ENCODE measurements at places on chromosomes 4 and X.

- DNase-seq = no peak
Observed at GRCh38 chr4:69224891-69225290, 10.3 kb upstream of the UGT2B11 start.

GRCh38 chr4:6873291-6873690 lies 36.3 kb upstream of the TBC1D14 start:
- no peak for DNase-seq

- no peak for DNase-seq
Observed at GRCh38 chr4:16197876-16198665, 28.2 kb downstream of the TAPT1 start.

- no peak for DNase-seq
Observed at GRCh38 chr4:42123071-42123644, 29.3 kb downstream of the BEND4 start.

All from activated T-helper 1 cell treated with anti-CD3 and anti-CD28 coated beads, Interleukin-2, amount 50 U/mL, for 16 hours (primary cell).